Naive thymus-derived CD4-positive, alpha-beta T cell (primary cell): ENCODE measurements at places on chromosomes 16 and 17. TPM values are rescaled to one million over a fixed set of nuclear protein-coding genes. Genes with fewer than 3 reads are reported as not detected.

Gene KRT33B
- not detected for total RNA-seq

Gene TSR3
- 39.8 TPM for total RNA-seq

GRCh38 chr17:52899235-52899634 is 740.7 kb upstream of the CA10 start:
- DNase-seq = no peak

GRCh38 chr17:80585890-80586845 is 41.5 kb downstream of the RPTOR start:
- DNase-seq = no peak
